ENCODE measurements at places on chromosomes 1 and 21.

DNA sequence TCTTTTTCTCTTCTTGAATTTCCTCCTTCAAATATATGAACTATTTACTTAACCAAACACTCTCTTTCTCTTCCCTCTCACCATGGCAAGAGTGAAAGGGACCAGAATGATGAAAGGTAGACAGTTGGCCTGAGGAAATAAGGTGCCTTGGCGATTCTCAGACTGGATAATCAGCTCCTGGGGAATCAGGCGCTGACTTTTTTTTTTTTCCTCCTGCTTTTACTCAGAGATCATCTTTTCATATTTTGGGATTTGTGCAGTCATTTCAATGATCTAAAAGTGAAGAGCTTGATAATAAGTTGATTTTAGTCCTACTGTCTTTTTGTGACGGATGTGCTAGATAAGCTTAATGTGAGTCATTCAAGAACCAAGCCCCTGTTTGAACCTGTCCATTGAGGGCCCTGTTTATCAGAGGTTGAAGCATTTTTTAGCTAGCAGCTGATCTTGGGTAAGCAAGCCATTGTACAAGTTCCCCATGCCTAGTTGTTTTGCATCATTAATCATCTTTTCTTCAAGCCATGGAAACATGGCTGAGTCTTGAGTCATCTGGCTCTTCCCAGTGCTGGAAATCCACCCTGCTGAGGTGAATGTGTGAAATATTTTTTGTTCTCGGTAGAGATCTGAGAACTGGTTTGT is 40.8 kb downstream of the ITSN1 start:
- DNase-seq: peak; percentile 95

DNA sequence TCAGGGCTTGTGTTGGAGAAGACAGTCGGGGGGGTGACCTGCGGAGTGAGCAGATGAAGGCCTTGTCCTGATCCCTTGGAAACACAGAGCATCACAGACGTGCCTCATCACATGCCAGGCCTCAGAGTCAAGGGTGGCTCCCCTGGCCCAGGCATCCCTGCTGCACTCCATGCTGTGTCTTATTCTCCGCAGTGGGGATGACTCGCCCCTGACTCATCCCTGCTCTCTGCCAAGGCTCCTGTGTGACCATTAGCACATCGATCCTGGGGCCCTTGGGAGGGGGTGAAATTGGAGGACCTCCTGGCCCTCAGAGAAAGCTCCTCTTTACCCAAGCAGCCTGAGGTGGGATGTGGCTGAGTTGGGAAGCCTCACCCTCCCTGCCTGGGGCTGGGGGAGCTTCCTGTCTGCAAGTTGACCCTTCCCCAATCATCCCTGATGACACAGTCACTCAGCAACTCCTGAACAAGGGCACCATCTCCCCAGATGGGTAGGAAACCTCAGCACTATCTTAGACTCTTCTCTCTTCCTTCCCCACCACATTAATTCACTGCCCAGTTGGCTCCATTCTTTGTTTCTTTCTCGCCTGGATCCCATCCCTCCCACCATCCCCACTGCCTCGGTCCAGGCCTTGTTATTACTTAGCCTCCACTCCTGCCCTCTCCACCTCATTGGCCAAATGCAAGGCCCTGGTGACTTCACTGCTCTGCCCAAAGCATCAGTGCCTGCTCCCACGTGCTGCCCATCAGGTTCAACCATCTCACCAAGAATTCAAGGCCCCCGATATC is 74.6 kb downstream of the CAMK2N1 start:
- peak; percentile 6 for DNase-seq

GRCh38 chr21:38931291-38931690 is 125.6 kb downstream of the ETS2 start:
- no peak for DNase-seq

GRCh38 chr1:27883536-27883935 is 11.2 kb downstream of the THEMIS2 start:
- DNase-seq: no peak

DNA sequence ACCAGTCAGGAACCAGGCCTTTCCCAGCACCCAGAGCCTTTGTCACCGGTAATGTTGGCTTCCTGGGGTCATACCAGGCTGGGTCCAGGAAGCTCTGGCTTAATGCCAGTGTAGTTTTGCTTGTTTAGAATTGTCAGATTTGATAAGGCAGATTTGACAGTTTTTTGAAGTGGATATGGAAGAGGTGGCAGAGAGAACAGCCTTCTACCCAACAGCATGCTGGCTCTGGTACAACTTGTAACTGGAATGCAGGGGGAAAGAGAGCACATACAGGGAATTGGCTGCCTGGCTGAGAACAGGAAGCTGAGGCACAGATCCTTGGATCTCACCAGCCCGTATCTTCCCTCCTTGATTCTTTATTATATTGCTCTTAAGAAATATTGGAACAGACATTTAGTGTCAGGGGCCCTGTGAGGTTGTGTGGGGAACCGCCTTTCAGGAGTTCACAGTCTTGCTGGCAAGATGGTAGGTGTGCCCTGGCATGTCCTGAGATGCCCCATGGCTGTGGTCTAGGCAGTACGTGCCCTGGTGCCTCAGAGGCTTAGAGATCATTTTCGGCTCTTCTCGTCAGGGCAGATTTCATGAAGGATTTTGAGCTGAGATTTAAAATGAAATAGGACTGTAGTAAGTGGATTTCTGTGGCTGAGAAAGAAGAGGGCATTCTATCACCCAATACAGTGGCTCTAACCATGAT is 227.0 kb downstream of the PBX1 start:
- DNase-seq: no peak

DNA sequence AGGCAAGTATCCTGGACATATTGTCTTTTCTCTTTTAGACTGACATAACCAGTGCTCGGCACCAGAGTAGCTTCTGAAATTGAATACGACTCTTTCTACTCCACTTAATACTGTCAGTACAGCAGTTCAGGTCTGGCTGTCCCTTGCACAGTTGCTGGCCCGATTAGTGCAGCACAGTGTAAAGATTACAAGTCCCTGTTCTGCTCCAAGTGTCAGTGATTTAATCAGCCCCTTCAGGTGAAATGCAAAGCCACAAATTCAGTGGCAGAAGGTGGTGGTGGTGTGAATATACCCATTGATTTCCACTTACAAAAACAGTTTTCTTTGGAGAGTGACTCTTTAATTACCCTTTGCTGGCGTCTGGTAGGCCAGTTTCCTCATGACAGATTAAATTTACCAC is 545.4 kb downstream of the ADGRL2 start:
- no peak for DNase-seq

- no peak for DNase-seq
Observed at GRCh38 chr1:203295796-203296195, 9.5 kb upstream of the BTG2 start.

- peak; percentile 67 for DNase-seq
Observed at GRCh38 chr1:101338714-101339430, 102.1 kb downstream of the S1PR1 start.

- DNase-seq: no peak
Observed at GRCh38 chr1:233945573-233945972, 41.1 kb downstream of the SLC35F3 start.

GRCh38 chr1:117346206-117346928 is 20.9 kb upstream of the MAN1A2 start:
- no peak for DNase-seq

DNA sequence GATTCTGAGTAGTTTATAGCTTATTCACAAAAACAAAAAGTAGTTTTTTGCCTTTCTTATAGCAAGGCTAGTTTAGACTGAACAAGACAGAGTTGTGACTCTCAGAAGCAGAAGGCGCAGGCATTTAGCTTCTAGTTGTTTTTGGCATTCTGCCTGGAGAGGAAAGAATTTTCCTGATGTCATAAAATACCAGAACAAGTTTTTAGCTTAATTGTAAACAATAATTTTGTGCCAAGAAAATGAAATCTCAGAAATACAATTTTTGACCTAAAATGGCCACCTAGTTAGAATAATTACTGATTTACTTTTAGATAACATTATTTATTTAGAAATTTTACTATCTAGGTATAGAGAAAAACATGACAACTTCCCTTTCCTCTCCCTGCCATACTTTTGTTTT is 1.0 kb downstream of the DNAJB4 start:
- peak; percentile 75 for DNase-seq

DNA sequence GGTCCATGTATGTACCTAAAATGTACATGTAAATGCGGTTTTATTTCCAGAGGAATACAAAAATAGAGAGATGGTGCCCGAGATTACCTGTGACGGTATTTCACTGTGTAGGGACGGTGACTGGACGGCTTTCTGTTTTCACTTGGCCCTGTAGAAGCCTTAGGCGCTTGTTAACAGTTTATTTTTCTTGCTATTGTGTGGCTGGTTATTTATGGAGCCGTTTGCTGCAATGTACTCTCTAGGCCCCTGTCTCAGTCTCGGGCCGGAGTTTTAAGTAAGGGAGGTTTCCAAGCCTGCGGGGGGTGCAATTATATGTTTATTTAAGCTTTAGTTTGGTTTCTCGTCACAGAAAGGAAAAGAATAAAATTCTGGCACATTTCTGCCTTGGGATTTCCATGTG is 413 bp downstream of the EFCAB7 start:
- no peak for DNase-seq

GRCh38 chr21:25639551-25640201 is 618 bp downstream of the JAM2 start:
- DNase-seq: no peak

DNA sequence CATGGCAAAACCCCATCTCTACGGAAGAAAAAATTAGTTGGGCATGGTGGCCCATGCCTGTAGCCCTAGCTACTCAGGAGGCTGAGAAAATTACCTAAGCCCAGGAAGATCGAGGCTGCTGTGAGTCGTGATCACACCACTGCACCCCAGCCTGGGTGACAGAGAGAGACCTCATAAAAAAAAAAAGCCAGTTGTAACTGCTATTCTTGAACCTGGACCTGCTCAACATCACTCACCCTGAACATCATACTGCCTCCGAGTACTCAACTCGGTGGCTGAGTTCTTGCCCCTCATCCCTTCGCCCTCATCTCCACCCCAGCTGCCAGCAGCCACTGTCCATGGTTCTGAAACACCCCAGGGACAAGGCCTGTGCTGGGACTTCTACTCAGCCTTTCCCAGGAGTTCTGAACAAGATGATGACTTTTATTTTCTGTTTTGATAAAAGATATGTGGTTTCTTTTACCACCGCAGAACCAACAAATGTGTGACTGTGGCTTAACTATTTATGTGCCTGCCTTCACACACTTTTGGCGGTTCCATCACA is 5.4 kb upstream of the DISP3 start:
- DNase-seq: peak; percentile 40

DNA sequence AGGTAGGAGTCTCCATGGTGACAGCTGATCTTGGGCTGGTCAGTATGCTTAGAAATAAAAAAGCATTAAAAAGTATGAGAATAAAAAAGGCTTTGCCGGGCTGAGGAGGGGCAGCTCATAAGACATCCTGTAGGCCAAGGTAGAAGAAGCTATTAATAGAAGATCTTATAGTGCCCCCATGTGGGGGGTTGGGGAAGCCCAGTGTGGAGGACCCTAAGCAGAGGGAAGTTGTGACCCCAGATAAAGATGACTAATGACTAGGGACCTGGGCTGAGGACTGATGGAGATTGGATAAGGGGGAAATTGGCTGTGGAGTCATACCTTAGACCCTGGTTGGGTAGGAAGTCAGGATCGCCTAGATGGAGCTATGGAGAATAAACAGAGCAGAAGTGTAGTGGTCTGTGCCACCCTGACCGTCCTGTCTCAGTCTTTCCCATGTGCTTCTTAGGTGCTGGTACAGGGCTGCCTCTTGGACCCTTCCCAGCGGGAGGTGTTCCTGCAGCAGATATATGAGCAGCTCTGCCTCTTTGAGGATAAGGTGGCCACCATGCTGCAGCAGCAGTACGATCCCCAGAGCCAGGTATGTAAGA is 25.0 kb downstream of the SZT2 start:
- DNase-seq: peak; percentile 43

DNA sequence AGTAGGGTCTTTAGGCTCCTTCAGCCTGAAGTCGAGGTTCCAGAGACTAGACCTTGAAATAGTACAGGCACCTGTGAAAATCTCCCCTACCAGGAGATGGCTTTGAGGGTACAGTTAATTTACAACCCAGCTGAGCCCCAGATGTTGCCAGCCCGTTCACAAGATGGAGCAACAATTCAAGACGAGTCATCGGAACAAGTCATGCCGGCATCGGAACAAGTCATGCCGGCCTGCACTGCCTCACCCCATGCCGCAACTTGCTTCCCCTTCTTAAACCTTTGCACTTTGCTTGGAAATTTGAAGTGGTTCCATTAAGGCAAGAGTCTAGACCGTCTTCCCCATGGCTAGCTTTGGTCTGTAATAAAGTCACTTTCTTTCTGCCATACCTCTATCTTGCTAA is 16.0 kb downstream of the HHAT start:
- DNase-seq: no peak

DNA sequence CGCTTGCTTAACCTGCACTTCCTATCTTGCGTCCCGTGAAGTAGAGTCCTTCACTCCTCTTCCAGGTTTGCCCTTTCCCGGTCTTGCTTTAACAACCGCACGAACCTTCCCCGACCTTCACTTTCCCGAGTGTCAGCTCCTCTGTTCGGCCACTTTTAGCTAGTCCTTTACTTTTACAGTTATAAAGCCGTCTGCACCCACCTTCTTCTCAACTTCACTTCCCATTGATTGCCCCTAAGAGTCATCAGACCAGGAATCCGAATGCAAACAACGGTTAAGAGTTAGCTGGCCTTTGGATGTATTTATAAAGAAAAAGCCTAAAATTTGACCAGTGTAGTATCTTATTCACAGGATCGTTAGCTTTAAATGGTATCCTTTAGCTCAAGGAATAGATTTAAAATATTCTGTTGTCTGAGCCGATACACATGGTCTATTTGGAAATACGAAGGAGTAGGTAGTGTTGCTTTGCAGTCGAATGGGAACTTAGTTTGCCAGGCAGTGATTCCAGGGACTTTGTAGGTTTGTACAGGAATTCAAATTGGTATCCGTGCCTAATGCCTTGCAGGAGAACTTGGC is 1.4 kb downstream of the PPP2R5A start:
- peak; percentile 12 for DNase-seq

GRCh38 chr1:171484760-171485374 is 463 bp upstream of the PRRC2C start:
- no peak for DNase-seq

DNA sequence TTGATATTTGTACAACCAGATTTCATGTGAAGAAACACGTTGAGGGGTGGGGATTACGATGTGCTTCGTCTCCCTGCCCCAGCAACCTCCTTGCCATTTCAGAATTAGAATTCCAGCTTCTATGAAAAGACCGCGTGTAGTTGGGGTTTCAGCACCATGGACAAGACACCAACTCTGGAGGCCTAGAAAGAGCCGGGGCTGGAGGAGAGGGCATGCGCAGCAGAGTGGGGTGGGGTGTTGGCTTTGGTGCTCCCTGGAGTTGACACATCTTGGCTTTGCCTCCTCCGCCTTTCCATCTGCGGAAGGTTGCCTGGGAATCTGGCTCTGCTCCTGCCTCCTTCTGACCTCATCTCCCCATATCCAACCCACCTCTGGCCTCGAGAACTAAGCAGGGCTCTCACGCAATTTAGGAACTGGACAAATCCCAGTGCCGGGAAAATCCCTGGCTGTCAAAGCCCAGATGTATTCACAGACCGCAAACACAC is 11.8 kb downstream of the HTR6 start:
- DNase-seq: peak; percentile 59

- DNase-seq: peak; percentile 58
Observed at GRCh38 chr1:236020359-236021219, 44.3 kb downstream of the NID1 start.

DNA sequence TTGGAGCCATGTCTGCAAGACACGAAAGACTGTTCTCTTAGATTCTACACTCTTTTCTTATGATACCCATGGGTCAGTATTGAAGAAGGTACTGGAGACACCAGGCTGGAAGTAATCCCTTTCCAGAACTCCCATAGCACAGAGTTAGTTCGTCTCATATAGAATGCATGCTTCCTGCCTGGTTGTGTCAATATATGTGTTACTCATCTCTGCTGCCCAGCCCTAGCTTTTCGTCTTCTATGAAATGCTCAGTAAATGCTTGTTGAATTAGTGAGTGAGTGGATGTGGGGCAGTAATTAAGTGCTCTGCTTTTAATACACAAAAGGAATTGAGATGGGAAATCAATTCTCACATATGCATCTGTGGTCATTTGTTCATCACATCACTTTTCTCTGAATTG is 32.1 kb downstream of the ADCY10 start:
- no peak for DNase-seq
